Fibroblast of the aortic adventitia (primary cell): ENCODE measurements at places on chromosomes 11 and 22. TPM values are rescaled to one million over a fixed set of nuclear protein-coding genes. Genes with fewer than 3 reads are reported as not detected.

The MAPK8IP2 gene
- total RNA-seq = 0.27 and 1.1 TPM in 2 replicates

The RHOD gene
- 15.1 and 26.1 TPM in 2 replicates for total RNA-seq

The ADAMTS15 gene
- 8.6 and 30.8 TPM in 2 replicates for total RNA-seq

- DNase-seq = no peak
Measured at GRCh38 chr11:3154001-3154599, 11.0 kb downstream of the OSBPL5 start.

GRCh38 chr11:41175304-41175972 lies 284.0 kb downstream of the LRRC4C start:
- no peak for DNase-seq

GRCh38 chr22:46428602-46429324 lies 93.2 kb downstream of the TRMU start:
- no peak for DNase-seq
